Stimulated activated CD4-positive, alpha-beta T cell treated with anti-CD3 and anti-CD28 coated beads, Interleukin-1b, Interleukin-23, amount 100 ng/mL, for 1 hour (primary cell): ENCODE measurements at places on chromosomes 3 and 15.

- peak; percentile 22 for DNase-seq
These were observed 67.6 kb downstream of the FNDC3B start for GRCh38 chr3:172106989-172107388.

DNA sequence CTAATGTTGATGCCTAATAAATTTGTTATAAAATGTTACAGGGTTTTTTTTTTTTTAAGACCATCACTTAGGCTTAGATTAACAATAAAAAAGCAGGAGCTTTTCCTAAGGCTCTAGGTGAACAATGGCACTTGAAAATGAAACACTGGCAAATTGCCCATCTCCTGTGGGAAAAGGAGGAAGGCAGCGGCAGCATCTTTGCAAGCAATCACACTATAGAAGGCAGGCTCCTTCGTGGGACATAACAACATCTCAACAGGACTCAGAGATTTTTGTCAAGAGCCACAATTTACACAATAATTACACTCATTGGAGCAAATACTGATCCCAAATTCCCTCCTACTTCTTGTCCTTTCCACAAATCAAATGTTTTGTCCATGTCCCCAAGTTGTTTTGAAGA is 646.7 kb downstream of the ROBO2 start:
- no peak for DNase-seq

GRCh38 chr3:184176377-184177330 is 2.0 kb downstream of the AP2M1 start:
- no peak for DNase-seq

DNA sequence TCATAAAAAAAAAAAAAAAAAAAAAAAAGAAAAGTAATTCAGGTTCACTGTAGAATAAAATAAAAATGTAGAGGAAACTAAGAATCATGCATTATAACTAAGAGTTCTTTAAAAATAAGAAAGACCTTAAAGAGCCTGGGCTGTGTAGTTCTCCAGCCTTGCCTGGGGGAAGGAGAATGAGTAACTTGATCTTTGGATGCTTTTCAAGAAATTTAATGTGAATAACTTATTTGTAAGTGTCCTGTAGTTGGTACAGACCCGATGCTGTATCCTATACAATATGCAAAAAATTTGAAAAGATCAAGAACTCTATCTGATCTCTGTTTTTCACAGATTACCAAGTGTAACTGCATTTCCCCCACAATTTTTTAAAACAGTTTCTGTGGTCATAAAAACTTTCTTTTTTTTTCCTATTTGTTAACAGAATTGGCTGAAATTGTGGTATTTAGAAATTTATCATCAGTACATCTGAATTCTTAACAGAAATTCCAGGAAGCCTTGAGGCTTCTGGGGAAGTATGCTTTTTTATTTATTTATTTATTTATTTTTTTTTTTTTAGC is 195.3 kb downstream of the THRB start:
- DNase-seq = no peak

GRCh38 chr3:127404221-127405009 is 116.6 kb upstream of the PRR20G start:
- no peak for DNase-seq

DNA sequence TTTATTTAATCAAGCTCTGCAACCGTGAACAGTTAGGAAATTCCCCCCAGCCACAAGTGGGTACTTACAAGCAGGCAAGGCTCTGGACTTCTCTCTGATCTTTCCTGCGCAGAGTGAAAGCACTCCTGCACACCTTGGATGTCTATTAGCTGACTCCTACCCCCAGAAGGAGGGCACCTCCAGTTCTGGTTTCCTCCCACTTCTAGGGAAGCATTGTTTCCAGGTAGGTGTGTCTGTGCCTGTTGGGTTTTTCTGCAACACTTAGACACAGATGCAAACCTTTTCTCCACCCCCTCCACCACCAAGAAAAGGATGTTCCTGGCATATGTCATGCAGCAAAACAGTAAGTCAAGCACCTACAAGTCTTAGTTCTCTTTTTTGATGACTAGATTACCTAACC is at the start of gene ZBED2:
ZBED2 (minus strand) TSS at position 115 of the 400 bp plus-strand sequence. CDS start 1,145 bp downstream, outside the sequence.
- no peak for DNase-seq

DNA sequence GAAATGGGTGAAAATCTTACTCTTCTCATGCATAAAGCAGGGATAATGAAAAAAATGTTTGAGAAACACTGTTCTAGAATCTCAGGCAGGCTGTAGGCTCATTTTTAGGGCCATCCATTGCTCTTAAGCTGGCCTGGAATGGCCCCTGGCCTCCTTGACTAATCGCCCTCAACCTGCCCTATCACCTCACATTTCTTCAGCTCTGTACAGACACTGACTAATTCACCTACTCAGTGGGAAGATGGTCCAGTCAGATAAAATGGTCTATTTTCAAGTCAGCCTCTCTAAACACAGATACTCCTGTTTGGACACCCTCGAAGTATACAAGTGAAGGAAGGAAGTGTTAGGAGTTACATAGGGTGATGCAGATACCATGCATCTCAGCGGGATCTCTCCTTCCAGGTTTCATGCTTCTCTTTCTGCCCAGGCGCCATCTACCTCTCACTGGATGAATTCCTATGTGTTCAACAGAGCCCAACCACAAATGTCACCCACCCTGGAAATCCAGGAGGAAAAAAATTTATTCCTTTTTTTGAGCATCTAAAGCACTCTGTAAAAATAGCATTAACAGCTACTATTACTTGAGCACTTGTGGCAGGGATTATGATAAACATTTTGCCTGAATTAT is 12.1 kb downstream of the FMN1 start:
- DNase-seq = no peak

DNA sequence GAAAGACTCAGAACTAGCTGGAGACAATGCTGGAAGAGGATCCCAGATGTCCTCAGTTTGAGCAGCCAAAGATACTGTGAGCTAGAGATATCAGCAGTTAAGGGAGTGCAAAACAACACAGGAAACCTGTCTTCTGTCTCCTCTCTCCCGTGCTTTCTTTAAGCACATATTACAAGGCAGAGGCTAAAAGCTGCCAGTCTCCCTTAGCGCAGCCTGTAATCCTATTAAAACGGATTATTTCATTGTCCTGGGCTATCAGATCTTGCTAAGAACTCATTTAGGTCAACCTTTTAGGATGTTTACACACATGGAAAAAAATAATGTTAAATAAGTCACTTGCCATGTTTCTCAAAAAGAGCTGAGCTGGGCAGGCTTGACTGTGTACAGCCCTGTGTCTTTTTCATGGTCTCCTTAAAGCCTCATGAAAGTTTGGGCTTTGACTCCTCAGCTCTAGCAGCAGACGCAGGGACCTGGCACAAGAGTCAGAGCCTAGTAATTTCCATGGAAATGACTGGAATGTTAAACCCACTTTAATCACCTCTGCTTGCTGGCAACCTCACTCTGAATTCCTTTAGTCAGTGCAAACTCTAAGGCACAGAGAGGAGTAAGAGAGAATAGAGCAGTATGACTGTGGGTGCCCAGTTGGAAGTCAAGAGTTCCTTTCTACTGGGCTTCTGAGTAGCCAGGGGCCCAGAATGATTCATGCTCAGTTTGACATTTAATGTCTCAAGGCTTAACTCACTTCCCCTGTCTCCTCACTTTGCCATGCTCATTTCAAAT is 491.9 kb downstream of the NTRK3 start:
- no peak for DNase-seq

DNA sequence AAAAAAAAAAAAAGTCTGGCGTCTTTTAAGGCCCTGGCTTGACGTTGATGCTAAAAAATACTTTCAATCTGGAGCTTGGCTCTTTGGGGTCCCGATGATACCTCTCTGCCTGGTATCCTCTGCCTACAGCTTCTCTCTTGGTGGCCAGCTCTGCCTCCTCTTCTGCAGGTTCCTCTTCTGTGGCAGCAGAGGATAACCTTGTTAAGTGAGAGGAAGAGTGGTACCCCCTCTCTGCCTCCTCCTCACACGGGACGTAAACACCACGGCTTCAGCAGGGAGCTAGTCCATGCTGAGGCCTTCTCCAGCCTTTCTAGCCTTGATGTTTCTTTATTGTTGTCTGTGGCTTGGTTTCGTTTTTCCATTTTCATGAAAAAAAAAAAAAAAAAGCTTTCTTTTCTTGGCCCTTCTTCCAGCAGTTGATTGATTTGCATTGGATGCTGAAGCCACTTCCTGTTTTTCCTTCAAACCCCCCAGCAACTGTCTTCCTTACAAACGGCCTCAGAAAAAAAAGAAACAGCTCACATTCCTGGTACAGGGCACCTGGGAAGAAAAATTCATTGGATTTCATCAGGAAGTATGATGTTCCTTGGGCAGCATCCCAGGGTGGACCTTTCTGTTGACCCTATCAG is 59.7 kb downstream of the RORA start:
- DNase-seq = no peak

- DNase-seq = no peak
These were observed 68.8 kb upstream of the IL12A start for GRCh38 chr3:159919873-159920272.

DNA sequence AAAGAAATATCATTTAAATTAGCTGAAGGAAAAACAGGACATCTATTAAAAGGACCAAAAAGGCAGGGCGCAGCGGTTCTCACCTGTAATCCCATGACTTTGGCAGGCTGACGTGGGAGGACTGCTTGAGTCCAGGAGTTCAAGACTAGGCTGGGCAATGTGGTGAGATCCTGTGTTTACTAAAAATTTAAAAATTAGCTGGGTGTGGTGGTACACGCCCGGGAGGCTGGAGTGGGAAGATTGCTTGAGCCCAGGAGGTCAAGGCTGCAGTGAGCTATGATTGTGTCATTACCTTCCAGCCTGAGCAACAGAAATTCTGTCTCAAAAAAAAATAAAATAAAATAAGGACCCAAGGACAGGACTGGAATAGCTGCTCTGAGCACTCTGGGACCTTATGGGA is 16.2 kb upstream of the HERC1 start:
- no peak for DNase-seq

DNA sequence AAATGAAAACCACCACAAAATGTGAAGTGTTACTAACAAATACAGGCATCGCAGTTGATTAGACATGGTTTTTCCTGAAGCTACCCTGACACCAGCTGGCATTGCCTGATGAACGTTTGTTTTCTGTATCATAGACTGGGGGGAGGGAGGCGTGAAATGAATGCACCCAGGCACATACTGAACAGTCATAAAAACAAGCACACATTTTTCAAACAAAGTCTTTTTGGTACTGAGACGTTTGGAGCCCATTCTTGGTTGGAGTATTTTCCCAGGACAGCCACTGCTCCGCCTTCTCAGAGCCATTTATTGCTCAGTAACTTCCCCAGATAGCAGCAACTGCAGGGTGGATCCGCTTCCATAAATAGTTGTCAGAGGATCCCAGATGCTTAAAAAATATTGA is 52.4 kb downstream of the KLF13 start:
- no peak for DNase-seq

DNA sequence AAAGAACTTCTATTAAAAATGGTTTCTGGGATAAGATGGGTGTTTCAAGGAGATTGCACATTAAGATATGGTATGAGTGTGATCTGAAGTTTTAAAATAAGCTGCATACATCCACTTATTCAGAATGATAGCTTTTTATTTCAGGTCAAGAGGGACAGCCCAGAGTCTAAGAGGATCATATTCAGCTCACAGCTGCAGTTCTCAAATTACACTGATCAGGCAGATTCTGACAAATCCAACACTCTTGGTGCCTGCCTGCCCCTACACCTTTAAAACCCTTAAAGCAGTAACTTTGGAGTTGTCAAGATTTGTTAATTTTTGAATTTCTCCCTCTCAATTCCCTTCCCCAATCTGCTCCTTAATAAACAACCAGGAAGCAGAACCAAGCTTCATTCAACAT is 9.1 kb upstream of the TMEM87A start:
- no peak for DNase-seq

GRCh38 chr3:28502397-28502937 is 153.8 kb upstream of the AZI2 start:
- DNase-seq = no peak

GRCh38 chr3:8490079-8490552 is 11.5 kb upstream of the LMCD1 start:
- DNase-seq = no peak

DNA sequence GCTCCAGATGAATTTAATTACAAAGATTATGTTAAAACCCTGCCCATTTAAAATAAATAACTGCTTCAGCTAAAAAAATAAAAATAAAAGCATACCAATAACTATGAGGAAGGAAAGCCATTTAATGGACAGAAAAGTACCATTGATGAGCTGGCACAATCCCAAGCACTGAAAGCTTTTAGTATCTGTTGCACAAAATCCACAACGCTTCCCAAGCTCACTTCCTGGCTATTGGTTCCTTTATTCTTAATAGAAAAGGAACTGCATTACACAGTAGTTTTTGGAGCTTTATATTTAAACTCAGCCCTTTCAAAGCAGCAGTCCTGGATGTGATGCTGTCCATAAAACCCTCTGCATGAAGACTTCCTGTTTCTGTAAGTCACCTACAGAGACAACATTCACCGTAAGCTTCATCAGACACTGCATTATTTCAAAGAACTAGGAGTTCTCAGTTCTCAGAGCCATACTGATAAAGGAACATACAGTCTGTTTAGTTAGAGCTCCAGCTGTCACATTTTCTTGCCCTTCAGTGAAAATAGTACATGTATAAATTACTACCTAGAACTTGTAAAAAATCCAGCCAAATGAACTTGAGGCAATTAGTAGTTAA is 81.5 kb downstream of the CSNK1G1 start:
- no peak for DNase-seq

DNA sequence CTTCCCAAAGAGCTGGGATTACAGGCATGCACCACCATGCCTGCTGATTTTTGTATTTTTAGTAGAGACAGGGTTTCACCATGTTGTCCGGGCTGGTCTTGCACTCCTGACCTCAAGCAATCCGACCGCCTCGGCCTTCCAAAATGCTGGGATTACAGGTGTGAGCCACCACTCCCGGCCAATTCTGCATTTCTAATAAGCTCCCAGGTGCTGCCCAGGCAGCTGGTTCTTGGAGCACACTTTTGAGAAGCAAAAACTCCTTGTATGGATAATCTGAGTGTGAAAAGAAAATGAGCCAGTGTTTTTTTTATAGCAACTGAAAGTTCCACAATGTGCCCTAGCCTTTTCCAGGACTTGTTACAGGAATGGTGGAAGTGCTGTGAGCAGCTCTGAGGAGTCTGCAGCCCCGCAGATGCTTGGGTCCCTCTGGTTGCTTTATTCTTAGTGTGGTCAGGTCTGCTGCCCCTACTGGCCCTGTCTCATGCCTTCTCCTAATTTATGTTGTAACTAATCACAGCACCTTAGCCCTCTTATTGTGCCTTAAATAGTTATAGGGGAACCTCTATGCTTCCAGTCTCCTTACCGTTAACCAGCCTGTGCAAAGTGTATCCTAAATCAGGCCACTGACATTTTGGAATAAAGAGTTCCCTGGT is 13.5 kb upstream of the KCNAB1 start:
- no peak for DNase-seq

GRCh38 chr3:69020424-69020823 is 6.9 kb upstream of the EOGT start:
- DNase-seq = no peak

- DNase-seq = no peak
These were observed 1.3 kb downstream of the RHCG start for GRCh38 chr15:89494941-89495637.
